ENCODE measurements at places on chromosomes 5 and 9. TPM values are rescaled to one million over a fixed set of nuclear protein-coding genes. Genes with fewer than 3 reads are reported as not detected.

The QRFP gene
- polyA plus RNA-seq: not detected

The PCDHGC5 gene
- polyA plus RNA-seq: 0.34 TPM

The ZNG1F gene
- polyA plus RNA-seq: 47.8 TPM

The ADAMTSL2 gene
- not detected for polyA plus RNA-seq

The PKD2L2 gene
- not detected for polyA plus RNA-seq

The DOCK8 gene
- not detected for polyA plus RNA-seq

The EIF4E1B gene
- not detected for polyA plus RNA-seq

The FOXI1 gene
- polyA plus RNA-seq: not detected

The INSL4 gene
- polyA plus RNA-seq: not detected

The EGFLAM gene
- not detected for polyA plus RNA-seq

The SPINK6 gene
- polyA plus RNA-seq: 2,131 TPM

The WDR55 gene
- 5.1 TPM for polyA plus RNA-seq

The IL9 gene
- polyA plus RNA-seq: not detected

The PCDHB3 gene
- 3.7 TPM for polyA plus RNA-seq

The TGFBI gene
- 0.56 TPM for polyA plus RNA-seq

The DPH7 gene
- 2.9 TPM for polyA plus RNA-seq

The SLC2A8 gene
- 31.2 TPM for polyA plus RNA-seq

The PRDM9 gene
- not detected for polyA plus RNA-seq

The CARTPT gene
- not detected for polyA plus RNA-seq

The CEP72 gene
- 1.7 TPM for polyA plus RNA-seq

The RNF130 gene
- 31.2 TPM for polyA plus RNA-seq

The TMC1 gene
- 0.87 TPM for polyA plus RNA-seq
